ENCODE measurements at places on chromosomes 16 and 17.

GRCh38 chr17:77649717-77650211 is 308.7 kb upstream of the TNRC6C start:
- no peak for DNase-seq

DNA sequence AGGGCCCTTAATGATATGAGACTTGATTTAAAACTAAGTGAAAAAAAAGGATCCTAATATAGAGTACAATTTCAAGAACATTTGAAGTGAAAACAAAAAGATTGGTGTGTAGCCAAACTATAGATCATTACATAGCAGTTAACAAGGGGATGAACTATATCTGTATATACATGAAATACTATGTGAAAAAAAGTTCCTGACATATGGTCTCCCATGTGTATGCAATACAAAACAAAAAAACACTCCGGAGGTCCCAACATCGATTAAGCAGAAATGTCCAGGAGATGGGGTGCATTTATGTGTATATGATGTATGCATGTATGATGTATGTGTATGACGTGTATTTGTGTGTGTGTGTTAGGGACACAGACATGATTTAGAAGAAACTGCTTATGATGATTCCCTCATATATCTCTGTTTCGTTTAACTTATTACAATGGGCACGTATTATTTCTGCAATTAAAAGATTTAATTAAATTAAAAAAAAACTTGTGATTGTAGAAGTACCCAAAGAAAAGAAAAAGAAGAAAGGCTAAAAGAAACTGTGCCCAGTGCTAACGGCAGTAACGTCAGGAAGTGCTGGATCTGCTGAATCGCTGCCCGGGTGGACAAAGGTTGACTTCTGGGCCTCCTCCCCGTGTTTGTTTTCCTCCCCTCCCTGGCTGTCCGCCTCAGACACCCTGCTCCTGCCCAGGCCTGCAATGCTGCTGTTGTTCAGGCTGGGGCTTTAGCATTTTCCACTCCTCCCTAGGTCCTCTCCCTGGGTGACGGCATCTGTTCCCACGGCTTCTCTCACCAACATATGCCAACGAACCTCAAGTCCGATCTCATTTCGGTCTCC is 36.9 kb downstream of the TBX4 start:
- no peak for DNase-seq

- no peak for DNase-seq
These were observed 22.8 kb downstream of the FAM117A start for GRCh38 chr17:49741009-49741691.

GRCh38 chr17:29642171-29642611 is 19.5 kb upstream of the CORO6 start:
- DNase-seq: no peak

GRCh38 chr16:73725156-73725555 is 571.5 kb upstream of the PSMD7 start:
- no peak for DNase-seq
